ENCODE measurements at places on chromosomes 4 and X.

- peak; percentile 27 for DNase-seq
Measured at GRCh38 chr4:139988863-139989765, 164.9 kb downstream of the MAML3 start.

GRCh38 chrX:134601240-134601765 lies 57.0 kb downstream of the PLAC1 start:
- no peak for DNase-seq

DNA sequence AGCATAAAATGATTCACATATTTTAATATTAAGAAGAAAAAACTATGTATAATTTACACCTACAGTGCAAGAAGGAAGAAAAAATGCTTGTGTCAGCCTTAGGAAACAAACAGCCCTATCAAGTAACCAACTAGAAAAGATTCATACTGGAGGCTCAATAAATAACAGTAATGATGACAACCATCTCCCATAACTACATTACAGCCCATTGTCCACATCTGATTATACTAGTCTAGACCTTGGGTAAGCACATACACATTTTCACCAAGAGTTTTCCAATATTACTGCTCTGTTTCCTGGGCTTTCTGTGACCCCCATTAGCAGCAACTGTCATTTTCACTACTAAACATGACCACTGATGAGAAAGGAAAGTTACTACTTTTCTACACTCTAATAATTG lies 169.7 kb downstream of the MAB21L2 start:
- no peak for DNase-seq

DNA sequence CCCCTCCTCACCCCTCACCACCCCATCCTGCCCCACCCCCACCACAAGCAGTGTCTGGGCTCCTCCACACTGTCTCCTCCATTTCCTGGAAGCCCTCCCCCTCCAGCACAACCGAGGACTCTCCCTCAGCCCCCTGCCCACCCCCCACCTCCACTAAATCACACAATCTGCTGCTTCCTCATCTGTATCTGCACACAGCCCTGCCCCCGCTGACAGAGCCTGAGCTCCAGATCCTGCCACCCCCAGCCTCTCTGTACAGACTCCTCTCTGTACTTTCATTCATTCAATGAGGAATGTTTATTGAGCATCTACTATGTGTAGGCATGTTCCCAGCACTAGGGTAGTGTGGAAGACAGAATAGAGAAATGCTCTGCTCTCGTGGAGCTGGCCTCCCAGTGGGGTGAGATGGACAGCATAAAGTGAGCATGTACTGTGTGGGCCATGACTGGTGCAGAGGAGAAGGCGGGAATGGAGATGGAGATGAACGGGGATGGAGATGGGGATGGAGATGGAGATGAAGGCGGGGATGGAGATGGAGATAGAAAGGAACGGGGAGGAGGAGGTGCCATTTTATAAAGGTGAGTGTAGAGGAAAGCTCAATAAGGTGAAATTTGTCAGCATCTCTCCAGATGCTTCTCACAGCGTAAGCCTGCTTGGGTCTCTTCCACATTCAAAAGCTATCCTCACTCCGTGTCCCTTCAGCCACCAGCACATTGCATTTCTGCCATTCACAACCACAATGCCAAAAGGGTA lies 2.5 kb upstream of the PPP2R2C start:
- DNase-seq, result no peak

- DNase-seq, result peak; percentile 78
Measured at GRCh38 chr4:38664706-38665401, 855 bp downstream of the KLF3 start.

DNA sequence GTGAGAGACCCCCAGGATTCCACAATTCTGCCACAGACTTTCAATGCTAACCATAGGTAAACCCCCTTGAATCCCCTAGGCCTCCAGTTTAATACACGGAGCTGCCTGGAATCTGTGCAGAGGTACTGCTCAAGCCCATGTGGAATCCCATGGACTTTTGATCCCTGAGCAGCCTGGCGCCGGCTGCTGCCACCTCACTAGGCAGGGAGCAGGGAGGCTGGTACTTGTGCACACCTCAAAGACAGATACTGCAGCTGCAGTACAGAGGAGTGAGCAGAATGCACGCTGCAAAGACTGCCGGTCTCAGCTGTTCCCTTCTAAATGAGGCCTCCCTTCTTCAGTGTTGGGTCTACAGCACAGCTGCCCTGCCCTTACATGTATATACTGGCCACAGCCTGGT lies 79.4 kb downstream of the RPS6KA6 start:
- no peak for DNase-seq

Measured in OCI-M1 (cell line).